ENCODE measurements at places on chromosomes 7 and 10.

- DNase-seq: peak; percentile 70
These were observed 92.4 kb downstream of the KIF20B start for GRCh38 chr10:89793649-89794254.

GRCh38 chr7:99373091-99374066 lies 1.2 kb upstream of the ARPC1B start:
- no peak for DNase-seq

- DNase-seq: no peak
These were observed 34.8 kb downstream of the ITGB8 start for GRCh38 chr7:20365486-20365885.

- DNase-seq: peak; percentile 73
These were observed 186.4 kb downstream of the FAM107B start for GRCh38 chr10:14588084-14588937.

DNA sequence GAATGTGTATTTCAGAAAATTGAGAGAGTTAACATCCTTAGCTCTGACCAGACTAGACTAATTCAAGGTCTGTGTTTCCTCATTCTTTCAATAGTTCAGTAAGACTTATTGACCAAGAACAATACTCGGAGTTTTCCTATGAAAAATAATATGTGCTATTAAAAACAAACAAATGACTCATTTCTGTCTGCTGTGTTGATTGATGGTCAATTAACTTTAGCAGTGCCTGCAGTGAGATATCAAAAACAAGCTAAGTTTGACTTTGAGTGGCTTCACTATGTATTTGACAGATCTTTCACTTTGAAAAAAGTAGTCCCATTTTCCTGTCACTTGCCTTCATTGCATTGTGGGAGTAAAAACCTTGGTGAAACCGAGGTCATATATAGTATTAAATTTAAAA lies 91.0 kb downstream of the GNAT3 start:
- DNase-seq: no peak

DNA sequence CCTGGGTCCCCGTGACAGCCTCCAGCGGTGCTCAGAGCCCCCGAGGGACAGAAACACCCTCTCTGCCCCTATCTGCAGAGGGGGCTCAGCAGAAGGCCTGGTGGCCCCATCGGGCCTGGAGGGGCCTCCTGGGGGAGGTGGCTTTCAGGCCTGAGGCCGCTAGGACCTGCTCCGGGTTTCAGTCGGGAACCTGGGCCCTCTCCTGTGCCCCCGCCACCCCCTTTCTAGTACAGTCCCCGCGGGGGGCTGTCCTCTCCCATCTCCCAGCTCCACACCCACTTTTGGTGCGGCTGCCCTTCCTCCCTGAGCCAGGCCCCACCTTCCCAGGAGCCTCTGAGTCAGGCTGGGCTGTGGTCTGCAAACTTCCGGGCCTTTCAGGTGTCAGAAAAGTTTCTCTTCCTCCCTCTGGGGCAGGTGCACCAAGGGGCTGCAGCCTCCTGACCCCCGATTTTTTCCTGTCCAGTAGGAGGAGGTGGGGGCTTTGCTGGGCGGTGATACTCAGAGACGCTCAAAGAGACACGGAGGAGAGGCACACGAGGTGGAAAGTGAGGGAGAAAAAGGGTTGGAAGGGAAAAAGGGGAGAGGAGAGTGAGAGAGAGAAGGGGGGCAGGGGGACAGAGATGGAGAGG lies 692 bp downstream of the CARD11 start:
- DNase-seq: no peak

DNA sequence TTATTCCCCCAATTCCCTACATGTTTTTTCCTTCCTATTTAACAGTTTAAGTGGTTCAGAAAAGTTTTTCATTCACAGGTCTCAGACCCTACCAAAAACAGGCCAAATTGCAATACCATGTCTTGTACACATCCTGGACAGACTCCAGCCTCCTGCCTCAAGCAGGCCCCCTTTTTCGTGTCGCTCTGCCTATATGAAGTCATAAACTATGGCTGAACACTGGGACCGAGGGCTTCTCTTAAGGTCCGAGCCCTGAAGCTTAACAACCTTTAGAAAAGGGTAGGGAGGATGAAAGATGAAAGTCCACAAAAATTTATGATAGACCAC lies 1.4 kb downstream of the FBXW4 start:
- no peak for DNase-seq

DNA sequence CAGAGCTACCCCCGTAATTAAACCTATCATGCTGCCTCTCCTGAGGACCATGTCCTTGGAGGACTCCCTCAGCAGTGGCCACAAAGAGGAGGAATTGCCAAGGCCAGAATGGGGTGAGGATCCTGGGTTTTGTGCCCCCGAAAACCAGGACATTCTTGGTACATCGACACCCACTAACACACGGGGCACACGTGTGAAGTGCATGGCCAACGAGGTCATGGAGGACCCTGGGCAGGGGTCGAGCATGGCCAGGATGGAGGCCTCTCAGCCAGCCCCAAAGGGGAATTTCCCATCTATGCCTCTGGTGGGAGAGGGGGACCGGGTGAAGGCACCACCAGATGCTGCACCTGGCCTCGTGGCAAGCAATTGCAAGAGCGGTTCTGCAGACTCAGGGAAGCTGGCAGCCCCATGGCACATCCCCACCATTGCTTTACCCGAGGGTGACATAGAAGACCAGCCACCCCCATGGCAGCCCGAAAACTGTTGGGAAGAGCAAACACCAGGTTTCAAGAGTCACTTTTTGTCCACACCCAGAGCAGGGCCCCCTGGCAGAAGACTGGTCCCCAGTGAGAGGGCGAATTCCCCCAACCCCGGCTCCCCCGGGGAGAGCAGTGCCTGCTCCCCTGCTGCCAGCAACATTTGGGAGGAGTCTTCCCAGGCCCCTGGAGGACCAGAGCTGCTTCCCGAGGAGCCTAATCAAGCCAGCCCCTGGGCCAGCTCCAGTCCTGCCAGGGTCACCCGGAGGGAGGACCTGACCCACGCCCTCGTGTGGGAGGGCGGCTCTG lies 26.4 kb downstream of the C10orf71 start:
- DNase-seq: no peak
